ENCODE measurements at places on chromosomes 2 and 18.

DNA sequence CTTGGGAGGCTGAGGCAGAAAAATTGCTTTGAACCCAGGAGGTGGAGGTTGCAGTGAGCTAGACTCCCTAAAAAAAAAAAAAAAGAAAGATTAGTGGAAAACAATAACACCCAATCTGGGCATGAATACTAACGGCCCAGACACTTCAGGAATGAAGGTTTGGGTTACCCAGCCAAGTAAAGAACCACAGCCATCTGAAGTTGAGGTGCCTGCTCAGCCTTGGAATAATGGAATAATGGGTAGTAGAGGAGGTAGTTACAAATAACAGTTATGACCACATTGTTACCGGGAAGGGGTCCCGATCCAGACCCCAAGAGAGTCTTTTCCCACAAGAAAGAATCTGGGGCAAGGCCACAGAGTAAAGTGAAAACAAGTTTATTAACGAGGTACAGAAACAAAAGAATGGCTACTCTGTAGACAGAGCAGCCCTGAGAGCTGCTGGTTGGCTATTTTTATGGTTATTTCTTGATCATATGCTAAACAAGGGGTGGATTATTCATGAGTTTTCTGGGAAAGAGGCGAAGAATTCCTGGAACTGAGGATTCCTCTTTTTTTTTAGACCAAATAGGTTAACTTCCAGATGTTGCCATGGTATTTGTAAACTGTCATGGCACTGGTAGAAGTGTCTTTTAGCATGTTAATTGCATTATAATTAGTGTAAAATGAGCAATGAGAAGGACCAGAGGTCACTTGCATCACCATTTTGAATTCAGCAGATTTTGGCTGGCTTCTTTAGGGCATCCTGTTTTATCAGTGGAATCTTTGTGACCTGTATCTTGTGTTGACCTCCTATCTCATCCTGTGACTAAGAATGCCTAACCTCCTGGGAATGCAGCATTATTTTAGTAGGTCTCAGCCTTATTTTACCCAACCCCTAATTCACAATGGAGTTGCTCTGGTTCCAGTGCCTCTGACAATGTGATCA lies 96.2 kb upstream of the HAAO start:
- no peak for DNase-seq

- DNase-seq, result no peak
Measured at GRCh38 chr2:46878886-46879285, 36.7 kb downstream of the MCFD2 start.

- no peak for DNase-seq
Measured at GRCh38 chr18:48493434-48494230, 45.2 kb upstream of the CTIF start.

DNA sequence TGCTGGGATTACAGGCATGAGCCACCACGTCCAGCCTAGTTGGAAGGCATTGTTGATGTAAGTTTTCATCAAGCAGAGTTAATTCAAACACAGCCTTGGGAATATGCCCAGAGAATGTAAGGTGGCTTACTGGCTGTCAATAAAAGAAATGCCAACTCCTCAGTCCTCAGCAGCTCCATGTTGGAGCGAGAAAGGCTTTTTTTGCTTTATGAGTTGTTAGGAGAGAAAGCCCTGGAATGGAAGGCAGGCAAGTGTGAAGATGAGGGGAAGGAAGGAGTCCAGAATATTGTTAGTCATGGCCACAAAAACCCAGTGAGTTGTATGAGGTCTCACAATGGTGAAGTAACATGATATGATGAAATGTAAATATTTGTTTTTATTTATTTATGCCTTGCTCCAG lies 57.1 kb downstream of the MAP4K4 start:
- no peak for DNase-seq

- DNase-seq, result no peak
Measured at GRCh38 chr18:60358516-60358915, 14.1 kb downstream of the MC4R start.
